Stimulated activated CD8-positive, alpha-beta memory T cell treated with anti-CD3 and anti-CD28 coated beads, Interleukin-4, amount 100 ng/mL, for 1 hour (primary cell): ENCODE measurements at places on chromosomes 6 and 20.

DNA sequence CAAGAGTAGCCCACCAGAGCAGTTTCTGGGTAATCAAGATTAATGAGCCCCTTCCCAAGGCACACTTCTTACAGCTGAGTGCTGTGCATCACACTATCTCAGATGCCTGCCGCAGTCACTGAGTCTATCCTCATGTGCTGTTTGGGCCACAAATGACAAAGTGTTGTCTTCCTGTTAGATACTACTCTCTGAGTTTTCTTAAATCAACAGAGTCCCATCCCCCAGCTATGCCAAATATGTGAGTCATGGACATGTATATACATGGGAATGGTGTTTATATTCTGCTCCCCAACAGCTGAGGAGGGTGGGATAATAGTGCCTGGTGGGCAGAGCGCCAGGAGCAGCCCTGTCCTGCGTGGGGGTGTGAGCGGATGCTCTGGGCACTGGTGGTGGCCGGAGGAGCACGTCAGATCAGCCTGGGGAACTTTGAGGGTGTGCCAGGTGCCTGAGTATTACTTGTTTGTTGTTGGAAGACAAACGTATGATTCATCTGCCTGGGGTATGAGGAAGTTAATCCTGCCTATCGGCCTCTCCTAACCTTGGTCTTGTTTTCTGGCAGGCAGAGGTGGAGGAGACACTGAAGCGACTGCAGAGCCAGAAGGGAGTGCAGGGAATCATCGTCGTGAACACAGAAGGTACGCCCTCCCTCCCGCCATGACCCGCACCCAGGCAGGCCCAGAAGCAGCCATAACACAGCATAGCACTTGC lies 9.6 kb downstream of the DYNLRB1 start:
- no peak for DNase-seq

DNA sequence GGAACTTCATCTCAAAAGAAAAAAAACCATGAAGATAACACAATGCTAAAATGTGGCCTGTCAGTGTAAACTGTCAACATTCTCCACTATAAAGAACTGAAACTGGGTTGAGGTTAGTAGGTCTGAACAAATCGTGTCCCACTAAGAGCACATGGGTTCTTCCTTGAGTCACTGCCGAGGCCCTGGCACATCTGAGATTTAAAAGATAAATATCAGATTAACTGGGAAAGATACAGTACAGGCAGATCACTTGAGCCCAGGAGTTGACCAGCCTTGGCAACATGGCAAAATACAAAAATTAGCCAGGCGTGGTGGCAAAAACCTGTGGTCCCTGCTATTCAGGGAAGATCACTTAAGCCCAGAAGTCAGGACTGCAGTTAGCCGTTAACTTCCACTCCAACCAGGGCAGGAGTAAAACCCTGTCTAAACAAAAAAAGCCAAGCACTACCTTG lies 5.6 kb downstream of the EEF1A1 start:
- no peak for DNase-seq

DNA sequence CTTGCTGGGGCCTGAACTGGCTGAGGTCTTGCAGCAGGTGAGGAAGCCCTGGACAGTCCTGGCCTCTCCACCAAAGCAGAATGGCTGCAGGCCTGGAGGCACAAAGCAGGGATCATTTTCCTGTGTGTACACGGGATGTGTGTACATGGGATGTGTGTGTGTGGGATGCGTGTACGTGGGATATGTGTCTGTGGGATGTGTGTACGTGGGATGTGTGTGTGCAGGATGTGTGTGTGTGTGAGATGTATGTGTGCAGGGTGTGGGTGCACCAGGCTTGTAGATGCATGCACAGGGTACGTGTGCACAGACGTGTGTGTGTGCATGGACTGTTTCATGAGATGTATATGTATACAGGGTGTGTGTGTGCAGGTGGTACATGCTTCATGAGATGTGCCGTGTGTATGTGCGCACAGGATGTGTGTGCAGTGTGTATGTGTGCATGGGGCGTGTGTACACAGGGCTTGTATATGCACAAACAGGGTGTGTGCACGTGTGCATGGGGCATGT lies 7.9 kb upstream of the CHRNA4 start:
- DNase-seq = no peak

DNA sequence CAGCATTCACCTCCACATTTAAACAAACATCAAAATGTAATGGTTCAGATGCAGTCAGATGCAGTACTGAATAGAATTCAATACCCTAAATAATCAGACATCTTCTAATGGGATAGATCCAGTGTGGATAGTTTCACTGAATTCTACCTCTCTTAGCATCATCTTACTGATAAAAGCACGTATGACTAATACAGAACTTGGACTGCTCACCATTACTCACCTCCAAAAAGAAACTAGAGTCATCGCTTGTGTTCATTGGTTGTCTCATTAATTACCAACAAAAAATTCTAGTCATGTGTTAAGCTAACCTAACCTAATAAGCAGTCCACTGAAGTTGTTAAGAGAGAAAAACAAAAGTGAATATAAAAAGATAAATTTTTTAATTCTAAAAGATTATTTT lies 165.9 kb upstream of the IRAK1BP1 start:
- DNase-seq = no peak

DNA sequence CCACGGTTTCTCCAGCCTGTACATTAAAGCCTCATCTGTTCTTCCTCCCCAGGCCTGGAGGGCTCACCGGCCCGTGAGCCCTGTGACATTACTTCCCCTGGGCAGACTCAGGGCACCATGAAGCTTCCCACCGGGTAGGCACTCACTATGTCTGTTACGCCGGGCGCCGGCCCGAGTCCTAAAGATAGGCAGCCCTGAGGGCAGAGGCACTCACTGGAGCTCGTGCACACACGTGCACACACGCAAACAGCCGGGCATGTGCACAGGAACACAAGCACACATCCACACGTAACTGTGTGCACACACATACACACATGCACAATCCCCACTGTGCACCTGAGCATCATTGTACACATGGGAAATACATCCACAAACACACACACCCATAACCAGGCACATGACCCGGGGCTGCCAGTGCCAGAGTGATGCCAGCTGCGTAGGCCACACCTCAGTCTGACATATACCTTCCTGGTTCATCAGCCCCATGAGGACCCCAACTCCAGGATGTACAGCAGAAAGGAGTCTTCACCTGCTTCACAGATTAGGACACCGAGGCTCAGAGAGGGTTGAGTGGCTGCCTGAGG lies 83.7 kb downstream of the YTHDF1 start:
- no peak for DNase-seq

- no peak for DNase-seq
Observed at GRCh38 chr6:44867571-44868334, 460.4 kb upstream of the RUNX2 start.

GRCh38 chr20:46367967-46368901 lies 38.2 kb downstream of the ELMO2 start:
- no peak for DNase-seq

GRCh38 chr6:113451049-113451448 lies 406.1 kb upstream of the MARCKS start:
- no peak for DNase-seq

- no peak for DNase-seq
Observed at GRCh38 chr20:49985617-49986016, 2.8 kb downstream of the SNAI1 start.
